ENCODE measurements at places on chromosomes 1 and 21.

DNA sequence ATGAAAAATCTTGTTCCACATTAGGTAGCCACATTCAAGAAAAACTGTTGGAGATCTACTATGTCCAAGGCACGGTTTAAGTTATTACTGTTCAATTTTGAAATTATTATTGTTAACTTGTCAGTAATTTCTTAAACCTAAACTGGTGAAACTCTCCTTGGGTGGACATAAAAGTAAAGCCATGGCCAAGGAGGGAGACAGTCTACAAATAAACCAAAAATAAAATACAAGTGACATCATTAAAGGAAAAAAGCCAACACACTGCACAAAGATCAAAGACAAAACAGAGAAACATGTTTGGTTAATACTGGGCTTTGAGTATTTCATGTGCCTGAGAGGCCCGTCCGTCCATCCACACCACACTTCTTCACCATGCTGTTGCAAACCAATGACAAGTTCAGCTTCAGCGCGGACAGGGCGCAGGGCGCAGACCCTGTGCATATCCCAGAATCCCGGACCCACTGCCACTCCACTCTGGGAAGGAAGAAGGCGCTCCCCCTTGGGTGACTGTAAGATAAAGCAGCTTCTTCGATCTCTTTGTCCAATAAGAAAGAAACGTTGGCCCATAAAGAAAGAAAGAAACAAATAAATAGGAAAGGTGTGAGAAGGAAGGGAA lies 918 bp upstream of the RASAL2 start:
- no peak for DNase-seq

GRCh38 chr1:193625255-193625654 lies 438.8 kb upstream of the B3GALT2 start:
- no peak for DNase-seq

DNA sequence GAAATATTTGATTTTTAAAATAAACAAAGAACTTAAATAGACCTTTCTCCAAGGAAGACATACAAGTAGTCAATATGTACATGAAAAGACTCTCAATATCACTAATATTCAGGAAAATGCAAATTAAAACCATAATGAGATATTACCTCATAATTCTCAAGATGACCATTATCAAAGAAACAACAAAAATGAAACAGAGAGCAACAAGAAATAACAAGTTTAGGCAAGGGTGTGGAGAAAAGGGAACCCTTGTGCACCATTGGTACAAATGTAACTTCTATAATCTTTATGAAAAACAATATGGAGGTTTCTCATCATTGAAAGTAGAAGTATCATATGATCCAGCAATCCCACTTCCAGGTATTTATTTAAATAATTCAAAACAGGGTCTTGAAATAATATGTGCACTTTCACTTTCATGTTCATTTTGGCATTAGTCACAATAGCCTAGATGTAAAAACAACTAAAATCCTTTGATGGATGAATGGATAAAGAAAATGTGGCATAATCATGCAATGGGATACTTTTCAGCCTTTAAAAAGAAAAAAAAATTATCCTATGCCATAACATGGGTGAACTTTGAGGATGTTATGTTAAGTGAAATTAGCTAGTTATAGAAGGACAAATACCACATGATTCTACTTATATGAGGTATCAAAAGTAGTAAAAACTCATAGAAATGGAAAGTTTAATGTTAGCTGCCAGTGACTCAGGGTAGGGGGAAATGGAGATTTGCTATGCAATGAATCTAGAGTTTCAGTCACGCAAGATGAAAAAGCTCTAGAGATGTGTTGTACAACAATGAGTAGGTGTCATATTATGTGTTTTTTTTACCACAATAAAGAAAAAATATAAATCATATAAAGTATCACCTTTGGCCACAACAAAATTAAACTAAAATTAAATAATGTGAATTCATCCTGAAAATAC lies 114.5 kb upstream of the LYPLAL1 start:
- no peak for DNase-seq

DNA sequence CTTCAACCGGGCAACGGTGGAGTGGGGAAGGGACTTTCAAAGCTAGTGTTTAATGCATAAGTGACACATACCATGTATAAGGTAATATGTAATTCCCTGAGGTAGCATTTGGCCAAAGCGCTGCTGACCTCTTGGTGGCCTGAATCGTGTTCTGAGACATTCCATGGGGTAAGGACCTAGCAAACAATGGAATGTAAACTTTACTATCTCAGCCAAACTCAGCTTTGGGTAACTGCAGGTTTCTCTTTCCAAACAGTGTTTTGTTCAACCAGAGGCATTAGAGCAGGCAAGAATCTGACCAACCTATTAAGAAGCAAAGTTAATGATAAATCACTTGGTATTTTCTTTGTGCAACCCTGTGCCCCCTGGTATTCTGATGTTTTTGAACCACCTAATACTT lies 22.0 kb downstream of the TGFB2 start:
- DNase-seq: no peak

GRCh38 chr1:88740784-88741183 lies 56.7 kb downstream of the PKN2 start:
- DNase-seq: no peak
